ENCODE measurements at places on chromosomes 7 and 10.

DNA sequence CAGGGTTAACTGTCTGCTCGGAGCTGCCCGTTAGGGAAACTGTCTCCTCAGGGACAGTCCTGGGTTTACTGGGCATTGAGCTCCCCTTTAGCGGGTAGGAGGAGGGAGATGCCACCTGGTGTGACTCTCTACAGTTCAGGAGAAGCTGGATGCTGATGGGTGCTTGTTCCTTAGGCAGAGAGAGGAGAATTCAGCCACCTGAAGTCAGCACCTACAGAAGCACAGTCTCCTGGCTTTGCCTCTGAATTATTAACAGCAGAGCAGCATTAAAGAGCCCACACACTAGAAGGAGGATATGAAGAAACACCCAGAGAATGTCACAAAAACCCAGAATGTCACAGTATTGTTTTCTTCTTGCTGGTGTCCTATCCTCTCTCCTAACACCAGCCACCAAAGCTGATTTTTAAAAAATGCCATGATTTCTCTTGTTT is 696 bp downstream of the GIMAP4 start:
- DNase-seq, result no peak

- no peak for DNase-seq
These were observed 113.7 kb upstream of the ANKRD1 start for GRCh38 chr10:91034494-91035159.

- DNase-seq, result no peak
These were observed 92.1 kb upstream of the SAMD8 start for GRCh38 chr10:75019370-75019769.

DNA sequence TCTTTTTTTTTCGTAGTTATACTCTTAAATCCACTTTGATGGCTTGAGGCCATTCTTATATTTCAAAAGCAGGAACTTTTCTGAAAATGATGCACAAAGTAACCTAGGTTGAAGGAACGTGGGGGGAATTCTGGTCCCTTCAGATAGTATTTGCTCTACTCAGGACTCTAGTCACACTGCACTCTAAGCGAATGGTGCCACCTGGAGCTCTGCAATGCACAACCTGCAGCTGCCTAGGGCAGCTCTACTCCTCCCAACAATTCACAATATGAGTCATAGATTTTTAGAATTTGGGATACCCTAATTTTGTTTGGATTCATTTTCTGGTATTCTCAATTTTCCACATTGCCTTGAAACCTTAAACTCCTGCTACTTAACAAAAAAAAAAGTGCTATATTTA is 17.3 kb downstream of the SYPL1 start:
- DNase-seq, result no peak

DNA sequence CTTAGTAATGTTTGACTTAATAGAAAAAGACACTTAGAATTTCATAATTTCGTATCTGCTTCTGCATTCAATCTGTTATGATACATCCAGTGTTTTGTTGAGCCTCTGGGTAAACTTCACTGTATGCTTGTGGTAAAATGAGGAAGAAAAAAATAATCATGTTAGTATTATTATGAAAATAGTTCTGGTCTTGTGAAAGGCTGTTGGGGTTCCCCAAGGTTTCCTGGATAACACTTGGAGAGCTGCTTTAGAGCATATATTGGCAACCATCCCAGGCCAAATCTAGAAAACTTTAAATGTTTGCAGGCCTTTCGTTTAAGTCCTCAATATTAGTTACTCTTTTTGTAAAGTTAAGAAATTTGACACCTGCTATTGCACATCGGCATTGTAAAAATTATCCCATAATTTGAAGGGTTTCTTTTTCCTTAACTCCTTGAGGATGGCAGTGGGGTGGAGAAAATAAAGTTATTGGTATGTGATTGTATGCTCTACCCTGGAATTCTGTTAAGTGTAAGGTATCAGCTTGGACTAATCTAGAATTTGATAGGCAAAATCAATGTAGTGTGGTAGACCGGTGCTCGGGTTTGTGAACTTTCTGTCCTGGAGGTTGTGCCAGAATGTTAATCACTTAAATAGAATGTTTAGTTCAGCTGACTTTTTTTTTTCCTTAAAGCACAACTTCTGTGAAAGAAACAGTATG is 54.5 kb downstream of the WAC start:
- DNase-seq, result no peak

DNA sequence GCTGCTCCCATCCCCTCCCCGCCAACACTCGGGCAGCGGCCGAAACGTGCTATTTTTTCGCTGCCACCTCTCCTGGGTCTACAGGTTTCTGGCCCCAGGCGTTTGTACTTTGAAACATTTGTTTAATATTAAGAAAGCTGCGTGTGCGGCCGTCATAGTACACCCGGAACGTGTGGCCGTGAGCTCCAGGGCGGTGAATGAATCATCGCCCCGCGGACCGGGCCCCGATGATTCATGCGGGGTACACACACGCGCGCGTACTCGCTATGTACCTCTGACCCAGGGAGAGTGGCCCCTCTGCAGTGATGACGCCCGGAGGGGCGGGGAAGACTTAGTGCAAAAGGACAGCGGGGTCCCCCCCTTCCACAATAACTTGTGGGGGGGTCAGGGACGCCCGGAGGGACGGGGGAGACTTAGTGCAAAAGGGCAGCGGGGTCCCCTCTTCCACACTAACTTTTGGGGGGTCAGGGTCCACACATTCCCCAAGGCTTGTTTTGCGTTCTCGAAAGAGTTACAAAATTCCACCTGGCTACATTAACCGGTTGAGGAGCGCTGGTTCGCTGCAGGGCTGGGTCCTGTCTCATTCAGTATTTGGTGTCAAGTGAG is 56.5 kb upstream of the PCGF5 start:
- DNase-seq, result peak; percentile 57

GRCh38 chr10:48454302-48455054 is 148.0 kb downstream of the MAPK8 start:
- DNase-seq, result no peak

GRCh38 chr7:151351967-151352366 is 10.4 kb downstream of the NUB1 start:
- no peak for DNase-seq

DNA sequence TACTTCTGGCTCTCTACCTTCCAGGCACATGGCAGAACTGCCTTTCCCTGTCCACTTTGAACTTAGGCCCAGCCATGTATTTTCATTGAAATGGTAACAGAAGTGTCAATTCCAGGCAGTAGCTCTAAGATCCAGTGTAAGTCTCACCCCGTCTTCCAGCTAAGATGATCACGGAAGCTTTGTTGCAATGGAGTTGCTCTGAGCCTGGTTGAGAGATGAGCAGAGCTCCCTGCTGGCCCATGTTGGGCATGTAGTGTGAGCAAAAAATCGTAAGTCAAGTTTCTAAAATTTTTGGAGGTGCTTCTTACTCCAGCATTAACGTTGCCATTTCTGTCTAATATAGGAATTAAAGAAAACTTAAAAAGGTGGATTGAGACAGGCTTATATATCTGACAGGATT is 274.4 kb downstream of the IPMK start:
- no peak for DNase-seq

GRCh38 chr7:100825215-100825671 is 2.1 kb downstream of the EPHB4 start:
- no peak for DNase-seq

DNA sequence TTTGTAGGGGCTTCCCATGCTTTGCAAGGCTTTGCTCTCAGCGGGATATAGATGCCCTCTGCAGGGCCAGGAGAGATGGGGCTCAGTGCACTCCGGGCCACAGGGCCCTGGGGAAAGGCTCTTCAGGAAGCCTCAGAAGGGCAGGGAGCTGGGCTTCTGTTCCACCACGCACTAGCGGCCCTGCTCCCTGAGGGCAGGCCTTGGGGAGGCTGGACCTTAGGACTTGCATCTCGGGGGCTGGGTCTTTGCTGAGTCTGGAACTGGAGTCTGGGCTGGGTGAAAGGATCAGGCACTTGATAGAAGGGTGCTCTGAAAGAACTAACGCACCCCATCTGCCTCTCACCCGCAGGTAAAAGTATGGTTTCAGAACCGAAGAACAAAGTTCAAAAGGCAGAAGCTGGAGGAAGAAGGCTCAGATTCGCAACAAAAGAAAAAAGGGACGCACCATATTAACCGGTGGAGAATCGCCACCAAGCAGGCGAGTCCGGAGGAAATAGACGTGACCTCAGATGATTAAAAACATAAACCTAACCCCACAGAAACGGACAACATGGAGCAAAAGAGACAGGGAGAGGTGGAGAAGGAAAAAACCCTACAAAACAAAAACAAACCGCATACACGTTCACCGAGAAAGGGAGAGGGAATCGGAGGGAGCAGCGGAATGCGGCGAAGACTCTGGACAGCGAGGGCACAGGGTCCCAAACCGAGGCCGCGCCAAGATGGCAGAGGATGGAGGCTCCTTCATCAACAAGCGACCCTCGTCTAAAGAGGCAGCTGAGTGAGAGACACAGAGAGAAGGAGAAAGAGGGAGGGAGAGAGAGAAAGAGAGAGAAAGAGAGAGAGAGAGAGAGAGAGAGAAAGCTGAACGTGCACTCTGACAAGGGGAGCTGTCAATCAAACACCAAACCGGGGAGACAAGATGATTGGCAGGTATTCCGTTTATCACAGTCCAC is 5.4 kb downstream of the EMX2 start:
- DNase-seq, result no peak

DNA sequence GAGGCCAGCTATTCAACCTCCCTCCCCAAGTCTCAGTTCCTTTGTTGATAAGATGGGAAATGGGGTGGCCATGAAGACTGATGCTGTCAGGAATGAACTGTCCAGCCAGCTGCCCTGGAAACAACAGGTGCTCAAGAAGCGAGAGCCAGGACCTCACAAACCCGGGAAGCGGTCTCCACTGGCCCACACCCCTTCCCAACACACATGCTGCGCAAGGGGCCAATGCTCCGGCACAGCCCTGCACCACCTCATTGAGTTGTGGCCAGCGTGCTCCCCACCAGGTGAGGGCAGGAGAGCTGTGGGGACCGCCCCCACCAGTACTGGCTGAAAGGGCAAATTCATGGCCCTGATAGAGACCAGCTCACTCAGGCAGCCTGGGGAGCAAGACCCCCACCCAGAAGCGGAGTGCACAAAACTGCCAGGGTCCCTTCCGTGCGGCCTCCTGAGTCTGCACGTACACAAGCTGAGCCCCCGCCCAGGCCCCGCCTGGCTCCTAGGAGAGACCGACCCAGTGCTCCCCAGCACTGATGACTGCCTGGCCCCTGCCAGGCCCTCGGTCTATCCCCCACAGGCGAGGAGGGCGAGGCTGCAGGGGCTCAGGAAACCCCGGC is 216.6 kb downstream of the MAD1L1 start:
- no peak for DNase-seq

- no peak for DNase-seq
These were observed 7.6 kb upstream of the FZD9 start for GRCh38 chr7:73426016-73426415.

DNA sequence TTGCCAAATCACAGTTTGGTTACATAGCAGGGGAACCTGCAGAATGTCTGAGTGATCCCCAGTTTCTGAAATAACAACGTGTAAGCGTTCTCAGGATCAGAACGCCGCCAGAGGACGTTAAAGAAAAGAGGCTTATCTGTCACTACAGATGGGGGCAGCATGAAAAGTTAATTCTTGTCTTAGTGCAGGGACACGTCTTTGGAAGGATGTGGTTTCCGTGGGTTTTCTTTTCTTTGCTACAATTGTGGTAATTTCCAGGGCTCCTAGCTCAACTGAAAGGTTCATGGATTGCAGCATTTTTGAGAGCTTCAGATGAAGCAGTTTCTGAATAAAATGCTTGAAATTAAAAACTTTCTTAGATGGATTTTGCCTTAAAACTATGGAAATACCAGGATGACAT is 106.6 kb downstream of the PRKCQ start:
- DNase-seq, result no peak

DNA sequence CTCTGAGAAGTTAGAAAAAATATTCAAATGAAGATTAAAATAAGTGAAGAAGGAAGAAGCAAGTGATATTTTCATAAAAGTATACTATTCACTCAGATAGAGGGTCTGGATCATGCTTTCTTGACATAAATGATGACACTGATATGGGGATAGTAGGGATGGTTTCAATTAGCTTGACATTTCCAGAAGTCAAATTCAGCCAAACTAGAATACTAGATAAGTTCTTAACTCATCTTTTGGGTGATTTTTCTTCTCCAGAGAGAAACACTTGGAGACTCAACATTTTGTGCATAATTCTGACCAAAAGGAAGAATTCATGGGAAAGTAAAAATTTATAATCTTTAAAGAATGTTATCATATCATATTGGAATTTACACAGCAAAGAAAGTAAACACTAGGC is 152.0 kb upstream of the LRGUK start:
- DNase-seq, result no peak

- DNase-seq, result no peak
These were observed 12.5 kb downstream of the PNLIPRP2 start for GRCh38 chr10:116633216-116633600.

- no peak for DNase-seq
These were observed 129.8 kb downstream of the SEC23IP start for GRCh38 chr10:120022357-120022756.

- no peak for DNase-seq
These were observed 34.9 kb upstream of the TMEM248 start for GRCh38 chr7:66886152-66886551.

- DNase-seq, result no peak
These were observed 67.3 kb upstream of the TMEM229A start for GRCh38 chr7:124100190-124100589.

DNA sequence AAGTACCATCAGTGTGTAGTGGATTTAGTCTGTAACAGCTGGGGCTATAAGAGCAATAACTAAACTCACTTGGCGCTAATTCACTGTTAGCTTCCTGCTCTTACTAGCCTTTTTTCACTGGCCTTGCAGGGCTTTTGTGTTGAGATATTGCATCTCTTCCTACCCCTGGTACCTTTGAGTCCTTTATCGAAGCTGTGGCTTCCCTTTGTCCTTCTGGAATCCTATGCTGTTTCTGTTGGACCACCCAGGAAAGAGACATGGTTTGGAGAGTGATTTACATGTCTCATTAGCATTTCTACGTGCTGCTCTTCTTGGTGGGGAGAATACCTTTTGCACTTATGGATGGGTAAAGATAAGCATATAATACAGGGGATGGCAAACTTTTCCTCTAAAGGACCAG is 103.8 kb downstream of the MLLT10 start:
- no peak for DNase-seq

DNA sequence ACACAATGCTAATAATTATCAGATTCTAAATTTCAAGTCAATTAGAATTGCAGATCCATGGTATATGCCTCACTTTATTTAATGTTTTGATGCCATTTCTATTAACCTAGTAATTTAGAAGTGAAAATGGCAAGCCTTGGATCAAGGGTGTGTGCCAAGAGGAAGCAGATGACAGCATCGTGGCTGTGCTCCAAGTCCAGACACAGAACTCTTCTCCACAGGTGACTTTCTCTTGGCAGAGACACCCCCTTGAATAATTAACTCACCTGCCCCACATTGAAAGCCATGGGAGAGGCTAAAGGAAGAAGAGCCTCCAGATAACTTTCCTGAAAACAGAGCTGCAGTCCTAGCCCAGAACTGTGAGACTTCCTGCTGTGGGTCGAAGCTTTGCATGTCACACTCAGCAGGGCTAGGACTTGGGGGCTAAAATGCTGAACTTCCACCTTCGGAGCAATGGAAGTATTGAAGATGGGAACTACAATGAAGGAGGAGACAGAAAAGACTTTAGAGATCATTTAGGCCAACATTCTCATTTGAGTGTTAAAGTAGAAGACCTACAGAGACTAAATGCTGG is 996 bp upstream of the C10orf90 start:
- no peak for DNase-seq

GRCh38 chr7:120684463-120684862 is 173.5 kb downstream of the TSPAN12 start:
- DNase-seq, result no peak

GRCh38 chr10:86355571-86356038 is 11.0 kb downstream of the GRID1 start:
- DNase-seq, result no peak

- no peak for DNase-seq
These were observed 43.8 kb upstream of the GPR26 start for GRCh38 chr10:123622381-123622780.
